G401 (cell line): ENCODE measurements at places on chromosomes 7 and 10.

- DNase-seq: no peak
These were observed 27.7 kb downstream of the CC2D2B start for GRCh38 chr10:95935429-95935828.

- no peak for DNase-seq
These were observed 19.9 kb downstream of the UPF2 start for GRCh38 chr10:12022580-12023257.

GRCh38 chr7:120611975-120612374 is 246.0 kb downstream of the TSPAN12 start:
- no peak for DNase-seq

DNA sequence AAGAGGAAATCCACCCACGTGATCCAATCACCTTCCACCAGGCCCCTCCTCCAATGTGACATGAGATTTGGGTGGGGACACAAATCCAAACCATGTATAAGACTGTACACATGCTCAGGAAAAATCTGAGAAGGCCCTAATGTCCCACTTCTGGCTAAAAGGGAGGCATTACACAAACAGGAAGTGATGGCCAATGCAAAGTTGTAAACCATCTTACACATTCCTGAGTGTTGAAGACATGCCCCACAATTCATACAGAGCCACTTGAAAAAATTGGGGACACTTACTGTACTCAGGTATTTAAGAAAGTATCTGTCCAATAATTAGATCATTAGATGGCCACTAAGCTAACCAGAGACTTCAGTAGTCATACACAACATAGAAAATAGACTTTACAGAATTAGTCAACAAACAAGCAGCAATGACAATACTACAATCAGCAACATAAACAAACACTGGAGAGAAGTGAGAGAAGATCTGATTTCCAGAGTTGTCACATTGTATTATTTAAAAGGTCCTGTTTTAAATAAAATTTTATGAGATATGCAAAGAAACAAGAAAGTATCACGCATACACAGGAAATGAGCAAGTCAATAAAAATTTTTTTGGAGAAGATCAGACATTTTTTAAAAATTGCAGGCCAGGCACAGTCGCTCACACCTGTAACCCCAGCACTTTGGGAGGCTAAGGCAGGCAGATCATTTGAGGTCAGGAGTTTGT is 143.3 kb downstream of the DGKI start:
- no peak for DNase-seq

DNA sequence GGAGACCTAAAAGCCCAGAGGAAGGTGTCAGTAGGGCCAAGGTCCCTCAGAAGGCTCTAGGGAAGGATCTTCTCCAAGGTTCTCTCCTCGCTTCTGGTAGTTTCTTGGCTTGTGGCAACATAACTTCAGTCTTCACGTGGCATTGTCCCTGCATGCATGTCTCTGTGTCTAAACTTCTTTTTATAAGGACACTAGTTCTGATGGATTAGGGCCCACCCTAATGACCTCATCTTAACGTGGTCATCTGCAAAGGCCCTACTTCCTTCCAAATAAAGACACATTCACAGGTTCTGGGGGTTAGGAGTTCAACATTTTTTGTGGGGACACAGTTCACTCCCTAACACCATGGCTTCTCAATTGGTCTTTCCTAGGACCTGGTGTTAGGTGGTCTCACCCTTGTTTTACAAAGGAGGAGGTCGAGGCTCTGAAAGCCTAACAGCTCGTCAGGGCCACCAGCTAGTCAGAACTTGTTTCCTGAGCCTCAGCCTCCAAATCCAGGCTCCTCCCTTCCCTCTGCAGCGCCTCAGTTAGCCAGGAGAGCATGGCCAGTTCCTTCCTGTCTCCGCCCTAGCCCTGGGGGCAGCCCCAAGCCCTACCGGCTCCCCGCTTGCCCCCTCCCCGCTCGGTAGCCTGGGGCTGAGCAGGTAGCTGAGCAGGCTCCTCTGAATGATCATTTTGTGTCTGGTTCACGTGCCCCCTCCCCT is 109.7 kb upstream of the PPIF start:
- DNase-seq: no peak

DNA sequence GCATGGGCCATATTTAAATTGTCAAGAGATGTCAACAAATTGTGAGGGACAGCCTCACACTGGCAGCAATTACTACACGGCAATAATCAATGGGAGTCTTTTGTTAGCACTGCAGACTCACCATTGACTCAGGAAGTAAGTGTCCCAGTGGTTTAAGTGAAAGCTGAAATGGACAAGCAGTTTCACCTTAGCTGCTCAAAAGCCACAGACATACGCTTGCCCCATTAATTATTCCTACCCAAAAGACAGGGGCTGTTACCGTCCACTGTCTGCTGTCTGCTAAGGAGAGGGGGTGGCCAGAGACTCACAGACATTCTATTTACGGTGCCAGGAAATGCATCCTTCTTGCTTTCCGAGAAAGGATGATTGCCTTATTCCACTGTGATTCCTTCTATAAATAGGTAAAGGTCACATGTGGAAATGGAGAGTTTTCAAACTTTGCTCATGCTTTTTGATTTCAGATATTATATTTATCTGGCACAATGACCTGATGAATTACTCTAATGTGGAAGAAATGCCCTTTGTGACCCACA is 309.7 kb upstream of the NFE2L3 start:
- DNase-seq: peak; percentile 16

DNA sequence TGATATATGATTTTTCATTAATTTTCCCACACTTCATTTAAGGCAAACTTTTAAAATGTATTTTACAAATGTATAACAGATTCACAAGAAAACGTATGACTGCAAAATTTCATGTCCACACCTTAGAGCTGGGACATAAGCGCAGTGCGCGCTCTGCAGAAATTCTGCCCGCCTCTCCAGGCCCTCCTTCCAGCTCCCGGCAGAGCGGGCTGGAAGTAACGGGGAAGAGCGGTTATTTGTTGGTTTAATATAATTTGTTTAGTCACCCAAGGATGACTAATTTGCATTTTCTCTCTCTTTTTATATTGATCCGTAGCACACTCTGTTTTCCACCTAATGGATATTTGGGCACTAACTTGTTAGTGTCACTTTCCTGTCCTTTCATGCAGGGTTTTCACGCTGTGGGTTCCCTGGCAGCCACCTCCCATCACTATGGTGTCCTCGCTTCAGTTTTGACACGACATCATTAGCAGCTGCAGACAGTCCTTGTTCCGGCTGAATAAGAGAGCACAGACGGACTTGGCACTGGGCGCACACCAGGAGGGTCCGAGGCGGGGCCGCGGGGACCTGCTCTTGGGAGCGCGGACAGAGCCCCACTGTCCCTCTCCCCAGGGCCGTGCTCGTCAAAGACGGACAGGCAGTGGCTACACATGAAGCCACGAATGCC is 129.2 kb upstream of the SEC61G start:
- peak; percentile 25 for DNase-seq

DNA sequence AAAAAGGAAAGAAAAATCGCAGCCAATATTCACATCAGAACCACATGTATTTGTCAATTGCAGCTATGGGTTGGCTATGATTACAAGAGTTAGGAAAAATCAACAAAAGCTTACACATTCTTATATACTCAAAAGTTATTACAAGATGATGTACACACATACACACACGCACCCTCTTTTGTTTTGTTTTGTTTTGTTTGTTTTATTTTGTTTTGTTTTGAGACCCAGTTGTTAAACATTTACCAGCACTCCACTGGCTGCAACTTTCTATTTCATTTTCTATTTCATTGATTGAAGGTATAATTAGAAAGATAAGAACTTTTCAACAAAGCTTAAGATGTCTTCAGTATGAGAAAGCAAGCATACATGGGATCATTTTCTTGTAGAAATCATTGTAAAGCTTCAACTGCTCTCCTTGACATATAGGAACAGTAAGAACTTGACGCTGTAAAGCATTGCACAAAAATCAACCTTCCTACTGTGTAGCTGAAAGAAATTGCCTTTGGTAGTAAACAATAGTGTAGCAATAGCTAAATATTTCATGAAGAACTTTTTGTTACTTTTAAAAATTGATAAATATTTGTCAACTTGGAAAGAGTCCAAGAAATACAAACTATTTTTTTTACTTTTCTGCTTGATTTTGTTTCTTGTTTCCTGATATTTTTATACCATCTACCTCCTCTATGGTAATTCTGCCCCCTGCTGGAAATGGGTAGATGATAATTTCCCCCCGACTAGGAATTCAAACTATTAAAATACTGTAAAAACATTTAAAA is 205.9 kb downstream of the MBL2 start:
- DNase-seq: peak; percentile 33
